Progenitor cell of endocrine pancreas (in vitro differentiated cells): ENCODE measurements at places on chromosomes 12 and 14. TPM values are rescaled to one million over a fixed set of nuclear protein-coding genes. Genes with fewer than 3 reads are reported as not detected.

- no peak for DNase-seq
Measured at GRCh38 chr12:69698769-69699540, at the start of gene BEST3. BEST3 (minus strand) TSS chr12:69699303; CDS start chr12:69697798, 1,505 bp downstream.

DNA sequence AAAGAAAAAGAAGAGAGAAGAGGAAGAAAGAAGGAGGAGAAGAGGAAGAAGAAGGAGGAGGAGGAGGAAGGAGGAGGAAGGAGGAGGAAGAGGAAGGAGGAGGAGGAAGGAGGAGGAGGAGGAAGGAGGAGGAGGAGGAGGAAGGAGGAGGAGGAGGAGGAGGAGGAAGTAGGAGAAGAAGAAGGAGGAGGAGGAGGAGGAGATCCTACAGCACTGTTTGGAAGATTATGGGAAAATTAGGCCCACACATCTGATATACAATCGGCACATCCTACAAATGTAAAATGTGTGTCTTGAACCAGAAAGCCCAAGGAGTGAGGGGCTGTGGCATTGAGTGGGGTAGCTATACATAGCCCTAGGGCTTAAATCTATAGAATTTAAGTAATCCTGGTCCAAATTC, 12.0 kb downstream of the BDKRB2 start:
- no peak for DNase-seq

GRCh38 chr14:84064316-84065125, 1465.4 kb upstream of the FLRT2 start:
- DNase-seq: no peak

DNA sequence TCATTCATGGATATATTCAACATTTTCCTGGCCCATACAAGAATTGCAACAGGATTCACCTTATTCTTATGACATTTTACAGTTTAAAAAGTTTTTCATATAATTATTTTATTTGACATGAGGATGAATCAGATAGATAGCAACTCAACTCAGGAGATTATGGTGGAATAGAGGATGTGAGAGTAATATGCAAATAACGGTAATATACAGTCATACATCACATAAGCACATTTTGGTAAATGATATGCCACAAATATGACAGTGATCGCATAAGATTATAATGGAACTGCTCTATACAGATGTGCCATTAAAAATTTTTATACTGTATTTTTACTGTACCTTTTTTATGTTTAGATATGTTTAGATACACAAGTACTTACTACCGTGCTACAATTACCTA, 24.1 kb upstream of the CRADD start:
- no peak for DNase-seq

DNA sequence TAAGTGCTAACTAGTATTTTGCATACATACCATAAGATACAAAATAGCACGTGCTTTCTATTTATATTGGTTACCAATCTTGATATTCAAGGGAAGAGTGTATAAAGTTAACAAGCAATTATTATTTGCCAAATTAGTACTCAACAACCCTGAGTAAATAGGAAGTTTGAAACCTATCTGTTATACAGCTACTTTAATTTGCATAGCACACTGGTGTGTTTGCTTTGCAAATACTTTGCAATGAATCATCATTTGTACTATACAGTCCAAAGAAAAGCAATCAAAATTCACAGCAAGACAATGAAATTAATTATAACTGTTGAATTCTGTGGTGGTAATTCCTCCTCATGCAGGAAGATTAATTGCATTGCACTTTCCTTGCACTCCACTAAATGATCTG, 469.1 kb downstream of the PRKD1 start:
- no peak for DNase-seq

GRCh38 chr14:59986556-59987059, 66.7 kb downstream of the LRRC9 start:
- no peak for DNase-seq

- DNase-seq: no peak
Measured at GRCh38 chr14:75003250-75004027, 718 bp downstream of the EIF2B2 start.

- DNase-seq: no peak
Measured at GRCh38 chr14:50040895-50041465, 75.4 kb downstream of the VCPKMT start.

DNA sequence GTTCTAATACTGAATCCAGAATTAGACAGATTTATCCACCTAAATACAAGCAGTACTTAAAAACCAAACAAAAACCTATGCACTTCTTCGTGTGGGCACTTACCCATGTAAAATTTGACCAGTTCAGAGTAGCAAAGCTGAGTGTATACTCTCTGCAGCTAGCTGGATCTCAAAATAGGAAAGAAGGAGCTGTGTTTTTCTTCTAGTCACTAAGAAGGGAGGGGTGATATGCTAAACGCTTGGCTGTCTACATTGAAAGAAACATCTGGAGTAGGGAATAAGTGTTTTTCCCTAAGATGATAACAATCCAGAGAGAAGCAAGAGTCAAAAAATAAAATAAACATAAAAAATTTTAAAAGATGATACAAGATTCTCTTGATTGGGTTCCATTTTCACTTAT, 20.0 kb downstream of the RBMS2 start:
- DNase-seq: no peak

DNA sequence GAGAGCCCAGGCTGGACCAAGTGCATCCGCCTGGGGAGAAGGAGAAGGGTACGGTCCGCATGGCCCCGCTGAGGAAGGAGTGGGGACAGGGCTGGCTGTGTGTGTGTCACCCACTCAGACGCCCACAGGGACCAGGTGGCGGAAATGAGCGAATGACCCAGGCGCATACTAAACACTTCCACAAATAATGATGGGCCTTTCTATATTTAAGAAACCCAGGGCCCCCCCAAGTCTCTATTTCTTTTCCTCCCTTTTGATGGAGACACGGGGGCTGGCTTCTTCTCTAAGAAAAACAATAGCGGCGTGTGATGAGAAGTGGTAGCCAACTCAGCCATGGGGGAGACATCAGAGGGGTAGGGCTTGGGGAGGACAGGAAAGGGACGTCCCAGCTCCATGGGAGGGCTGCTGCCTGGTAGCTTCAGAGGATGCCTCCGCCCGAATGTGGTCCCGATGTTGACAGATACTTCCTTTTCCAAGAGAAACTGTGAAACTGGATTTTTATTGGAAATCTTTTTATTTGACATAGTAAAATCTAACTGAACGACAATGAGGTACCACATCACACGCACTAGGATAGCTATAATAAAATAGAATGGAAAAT, 6.3 kb upstream of the MAP1LC3B2 start:
- DNase-seq: no peak

GRCh38 chr12:16062611-16063010, 151.5 kb downstream of the DERA start:
- DNase-seq: no peak

- DNase-seq: no peak
Measured at GRCh38 chr12:113056631-113057488, at the start of gene DTX1. DTX1 (plus strand) TSS chr12:113056730; CDS start chr12:113058193, 1,463 bp downstream.

DNA sequence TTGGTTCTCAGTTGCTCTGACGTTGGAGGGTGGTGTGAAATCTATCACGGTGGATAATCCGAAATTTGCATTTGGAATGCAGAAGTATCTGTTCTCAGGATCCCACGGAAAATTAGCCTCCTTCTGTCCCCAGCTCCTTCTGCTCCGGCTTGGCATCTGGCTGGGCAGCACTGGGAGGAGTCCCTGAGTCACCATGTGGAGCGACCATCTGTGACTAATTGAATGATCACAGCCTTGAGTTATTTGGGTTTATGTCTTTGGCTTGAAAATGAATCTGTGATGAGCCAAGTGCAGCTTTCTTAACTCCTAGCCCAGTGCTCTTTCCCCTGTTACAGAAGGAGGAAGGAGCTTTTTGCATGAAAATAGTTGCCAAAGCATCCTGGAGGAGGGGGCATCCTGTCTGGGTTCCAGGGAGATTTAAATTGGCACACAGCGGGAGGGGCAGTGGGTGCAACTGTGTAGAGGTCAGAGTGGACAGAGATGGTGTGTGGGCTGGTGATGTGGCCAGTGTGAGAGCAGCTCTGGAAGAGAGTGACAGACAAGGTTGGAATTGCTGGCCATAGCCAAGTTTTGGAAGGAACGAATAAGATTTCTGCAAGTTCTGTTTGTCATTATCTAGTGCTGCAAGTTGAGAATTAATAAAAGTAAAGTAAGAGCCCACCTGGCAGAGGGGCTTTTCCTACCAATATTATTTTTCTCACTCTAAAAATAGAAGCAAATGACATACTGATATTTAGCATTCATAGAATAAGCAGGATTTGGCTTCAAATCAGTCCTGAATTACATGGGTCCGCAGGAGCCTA, 74.4 kb downstream of the SLC24A4 start:
- DNase-seq: no peak

DNA sequence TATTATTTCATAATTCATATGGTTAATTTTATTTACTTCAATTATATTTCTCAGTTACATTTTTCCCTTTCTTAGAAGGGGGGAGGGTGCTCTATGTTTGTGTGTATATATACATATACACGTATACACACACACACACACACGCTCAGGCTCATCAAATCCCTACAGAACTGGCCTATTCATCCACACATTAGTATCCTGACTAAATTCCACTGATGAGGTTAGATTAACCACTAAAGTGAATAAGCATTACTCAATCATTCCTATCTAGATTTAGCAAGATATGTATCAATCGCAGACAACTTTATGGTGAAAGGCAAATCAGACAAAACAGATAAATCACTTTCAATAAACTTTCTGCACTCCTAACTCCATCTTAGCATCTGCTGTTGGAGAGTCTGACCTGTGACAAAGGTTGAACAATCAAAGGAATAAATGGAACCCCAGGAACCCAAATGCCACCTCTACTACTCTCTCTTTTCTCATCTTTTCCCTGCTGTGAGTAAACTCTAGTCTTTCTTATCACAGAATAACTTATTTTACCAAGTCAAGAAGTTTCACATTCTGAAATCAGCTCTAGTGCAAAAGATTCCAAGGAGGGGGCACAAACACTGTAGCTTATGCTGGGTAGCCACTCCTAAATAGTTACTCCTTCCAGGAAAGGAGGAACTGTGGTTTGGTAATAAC, 67.6 kb downstream of the RALGAPA1 start:
- DNase-seq: no peak

DNA sequence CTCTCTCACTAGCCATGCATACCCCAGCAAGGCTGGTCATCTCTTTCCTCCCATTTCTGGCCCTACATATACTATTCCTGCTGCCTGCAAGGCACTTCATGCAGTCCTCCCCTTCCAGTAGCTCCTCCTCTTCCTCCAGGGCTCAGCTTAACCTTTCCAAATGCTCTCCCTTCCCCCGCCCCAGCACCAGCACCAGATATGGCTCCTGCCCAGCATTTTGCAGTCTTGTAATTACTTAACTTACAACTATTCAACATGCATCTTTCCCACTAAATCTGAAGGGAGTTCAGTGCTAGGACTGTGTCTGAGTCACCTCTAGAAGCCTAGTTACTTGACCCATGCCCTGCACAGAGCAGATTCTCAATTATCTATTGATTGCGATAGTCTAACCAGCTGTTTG, 1.8 kb upstream of the FBXO21 start:
- no peak for DNase-seq

- no peak for DNase-seq
Measured at GRCh38 chr12:15883536-15883935, 1.3 kb downstream of the STRAP start.

DNA sequence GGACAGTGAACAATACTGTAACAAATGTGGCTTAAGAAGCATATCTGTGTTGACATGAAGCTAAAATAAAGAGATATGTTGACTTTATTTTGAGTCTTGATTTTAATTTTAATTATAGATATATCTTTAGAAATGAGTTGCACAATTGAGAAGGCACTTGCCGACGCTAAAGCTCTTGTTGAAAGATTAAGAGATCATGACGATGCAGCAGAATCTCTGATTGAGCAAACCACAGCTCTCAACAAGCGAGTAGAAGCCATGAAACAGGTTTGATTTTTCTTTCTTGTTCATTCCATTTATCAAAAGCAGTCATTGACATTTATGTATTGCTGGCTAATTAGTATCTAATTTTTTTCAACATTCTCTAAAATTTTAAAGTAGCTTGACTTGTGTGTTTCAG, 15.8 kb downstream of the FGFR1OP2 start:
- no peak for DNase-seq

DNA sequence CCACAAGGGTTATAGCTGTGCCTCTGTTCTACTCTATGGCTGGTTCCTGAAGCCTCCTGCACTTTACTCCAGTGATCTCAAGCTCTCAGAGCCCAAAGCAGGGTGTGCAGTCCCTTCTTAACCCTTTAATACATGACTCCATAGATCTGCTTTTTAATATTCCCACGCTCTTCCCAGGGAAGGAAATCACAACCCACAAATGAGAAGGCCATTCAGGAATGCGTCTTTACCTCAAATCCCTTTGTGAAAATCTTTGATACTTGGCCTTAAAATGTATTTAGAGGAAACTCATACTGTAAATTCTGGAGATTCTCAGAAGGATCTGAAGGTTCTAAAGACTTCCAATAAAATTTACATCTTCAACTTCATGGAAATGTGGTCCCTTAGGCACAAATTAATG, 17.0 kb downstream of the NID2 start:
- no peak for DNase-seq

DNA sequence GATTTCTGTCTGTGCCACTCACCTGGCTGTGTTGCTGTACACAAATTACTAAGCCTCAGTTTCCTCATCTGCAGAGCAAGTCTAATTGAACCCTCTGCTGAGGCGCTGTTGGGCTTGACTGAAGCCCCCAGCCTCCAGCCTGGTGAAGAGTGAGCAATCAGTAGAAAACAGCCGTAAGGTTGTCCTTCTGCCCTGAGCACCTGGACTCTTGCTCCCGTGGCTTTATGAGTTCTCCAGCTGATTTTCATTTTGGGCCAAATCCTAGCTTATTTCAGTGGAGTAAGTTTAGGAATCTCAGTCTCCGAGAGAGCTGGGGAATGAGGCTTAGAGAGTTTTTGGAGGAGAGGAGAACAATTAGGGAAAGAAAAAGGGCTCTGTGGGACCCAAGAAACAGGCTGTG, 133.9 kb upstream of the EVL start:
- DNase-seq: no peak

DNA sequence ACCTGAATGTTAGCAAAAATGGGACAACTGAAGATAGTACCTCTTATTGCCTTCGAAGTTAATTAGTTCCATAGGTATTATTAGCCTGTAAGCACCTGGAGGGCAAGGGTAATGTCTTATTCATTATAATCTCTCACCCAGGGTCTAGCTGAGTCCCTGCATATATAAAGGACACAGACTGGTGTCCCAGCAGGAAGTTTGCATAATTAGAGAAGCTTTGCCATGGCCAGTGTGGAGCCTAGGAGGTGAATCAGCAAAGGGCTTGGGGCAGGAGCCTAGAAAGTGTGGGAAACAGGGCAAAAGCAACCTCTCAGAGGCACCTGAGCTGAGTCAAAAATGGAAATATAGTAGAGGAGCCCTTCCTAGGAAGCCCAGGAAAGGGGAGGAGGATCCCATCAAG, 120.4 kb downstream of the NEDD1 start:
- DNase-seq: no peak

- DNase-seq: no peak
Measured at GRCh38 chr12:58775396-58775795, 144.9 kb downstream of the LRIG3 start.

The PMCH gene
- not detected in 2 replicates for total RNA-seq

The RIPK3 gene
- 0.62 and 1.5 TPM in 2 replicates for total RNA-seq

The DIO3 gene
- total RNA-seq: 3.4 and 4.4 TPM in 2 replicates

The GZMB gene
- not detected in 2 replicates for total RNA-seq

The RNFT2 gene
- total RNA-seq: 31.6 and 32.1 TPM in 2 replicates

The GOLT1B gene
- total RNA-seq: 41.1 and 49.3 TPM in 2 replicates

The SYT1 gene
- 4.2 and 4.3 TPM in 2 replicates for total RNA-seq

The CCDC175 gene
- total RNA-seq: 0.20 and 0.26 TPM in 2 replicates
